Activated CD8-positive, alpha-beta T cell treated with anti-CD3 and anti-CD28 coated beads, Interleukin-2, amount 10 ng/mL, durations not matched to agents 7 days and 5 days (primary cell): ENCODE measurements at places on chromosomes 3 and 15. TPM values are rescaled to one million over a fixed set of nuclear protein-coding genes. Genes with fewer than 3 reads are reported as not detected.

GRCh38 chr3:113212150-113212843, 940 bp downstream of the BOC start:
- no peak for DNase-seq

GRCh38 chr15:28081594-28081993, 17.5 kb downstream of the OCA2 start:
- DNase-seq = no peak

GRCh38 chr15:58314593-58315216, 117.1 kb upstream of the LIPC start:
- DNase-seq = peak; percentile 33

The SI gene
- not detected for total RNA-seq

GRCh38 chr3:167861649-167862048, 126.1 kb downstream of the SERPINI1 start:
- DNase-seq = no peak

DNA sequence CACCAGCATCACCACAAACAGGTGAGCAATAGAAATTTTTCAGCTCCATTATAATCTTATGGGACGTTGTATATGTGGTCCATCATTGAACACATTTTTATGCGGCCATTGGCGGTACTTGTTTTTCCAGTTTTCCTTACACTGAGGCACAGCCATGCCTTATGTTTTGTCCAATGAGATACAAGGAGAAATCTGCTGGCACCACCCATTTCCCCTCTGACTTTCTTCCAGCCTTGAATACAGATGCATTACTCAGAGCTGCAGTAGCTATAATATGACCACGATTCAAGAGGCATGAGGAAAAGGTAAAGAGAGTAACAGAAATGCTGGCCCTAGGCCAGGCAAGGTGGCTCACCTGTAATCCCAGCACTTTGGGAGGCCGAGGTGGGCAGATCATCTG, 9.0 kb upstream of the PIK3R4 start:
- no peak for DNase-seq

DNA sequence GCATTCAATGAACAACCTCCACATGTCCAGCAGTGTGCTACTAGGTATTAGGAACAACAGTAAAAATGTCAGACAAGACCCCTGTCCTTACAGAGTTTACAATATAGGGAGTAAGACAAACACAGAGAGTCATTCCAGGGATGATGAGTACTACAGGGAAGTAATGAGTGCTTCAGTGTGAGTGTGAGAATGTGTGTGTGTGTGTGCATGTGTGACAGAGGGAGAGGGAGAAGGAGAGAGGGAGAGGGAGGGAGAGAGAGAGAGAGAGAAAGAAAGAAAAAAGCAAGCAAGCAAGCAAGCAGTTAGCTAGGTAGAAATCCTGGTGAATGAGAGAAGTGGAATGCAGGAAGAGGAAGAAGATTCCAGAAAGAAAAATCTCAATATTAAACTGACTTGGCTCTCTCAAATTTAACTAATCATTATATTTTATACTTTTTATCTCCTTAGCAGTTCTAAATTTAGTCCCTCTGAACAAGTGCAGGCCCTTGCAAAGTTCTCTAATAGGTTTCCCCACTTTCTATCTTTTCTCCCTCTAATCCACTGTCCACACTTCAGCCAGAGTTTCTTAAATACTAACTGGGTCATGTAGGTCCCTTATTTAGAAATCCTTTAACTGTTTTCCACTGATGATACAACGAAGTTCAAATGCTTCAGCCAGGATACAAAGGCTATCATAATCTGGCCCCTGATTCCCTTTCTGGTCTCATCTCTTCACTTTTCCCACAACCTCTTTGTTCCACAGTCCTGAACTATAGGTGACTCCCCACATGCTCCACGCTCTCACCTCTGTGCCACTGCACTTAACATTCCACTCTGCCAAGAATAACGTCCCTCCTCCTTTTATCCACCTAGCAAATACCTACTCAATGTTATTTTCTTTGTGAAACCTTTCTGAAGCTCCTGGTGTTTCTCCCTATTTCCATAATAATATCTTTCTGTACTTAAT, 10.3 kb downstream of the DCBLD2 start:
- no peak for DNase-seq

GRCh38 chr15:92095693-92096092, 242.2 kb downstream of the SLCO3A1 start:
- peak; percentile 56 for DNase-seq

GRCh38 chr3:131972091-131972490, 62.7 kb downstream of the CPNE4 start:
- no peak for DNase-seq

The CTDSPL2 gene
- 79.0 TPM for total RNA-seq

The LARP6 gene
- total RNA-seq = not detected

The DPPA2 gene
- not detected for total RNA-seq

The ALPK3 gene
- total RNA-seq = 0.24 TPM

GRCh38 chr3:22928216-22929110, 274.7 kb upstream of the UBE2E2 start:
- DNase-seq = no peak

DNA sequence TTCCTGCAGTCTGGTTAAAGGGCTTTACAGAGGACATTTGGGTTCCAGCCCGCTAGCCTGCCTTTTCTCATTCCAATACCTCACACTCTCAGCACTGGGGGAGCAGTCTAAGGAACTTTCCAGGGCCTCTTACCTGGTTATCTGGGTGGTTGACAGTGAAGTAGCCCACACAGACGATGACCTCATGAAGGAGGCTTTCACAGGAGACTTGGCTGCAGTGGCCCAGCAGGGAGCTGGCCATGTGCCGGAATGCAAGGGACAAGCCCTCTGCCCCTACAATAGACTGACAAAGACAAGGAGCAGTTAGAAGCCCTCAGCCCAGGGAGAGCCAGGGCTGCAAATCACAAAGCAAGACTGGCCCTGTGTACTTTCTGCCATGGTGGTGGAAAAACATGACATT, 39.5 kb downstream of the ISL2 start:
- DNase-seq = no peak

The CD96 gene
- total RNA-seq = 303 TPM

The CHRM5 gene
- not detected for total RNA-seq

The GXYLT2 gene
- total RNA-seq = not detected

GRCh38 chr15:74775132-74775562, 6.7 kb upstream of the CSK start:
- no peak for DNase-seq

GRCh38 chr3:16936676-16937230, 52.0 kb downstream of the PLCL2 start:
- DNase-seq = no peak

The ARGFX gene
- not detected for total RNA-seq

DNA sequence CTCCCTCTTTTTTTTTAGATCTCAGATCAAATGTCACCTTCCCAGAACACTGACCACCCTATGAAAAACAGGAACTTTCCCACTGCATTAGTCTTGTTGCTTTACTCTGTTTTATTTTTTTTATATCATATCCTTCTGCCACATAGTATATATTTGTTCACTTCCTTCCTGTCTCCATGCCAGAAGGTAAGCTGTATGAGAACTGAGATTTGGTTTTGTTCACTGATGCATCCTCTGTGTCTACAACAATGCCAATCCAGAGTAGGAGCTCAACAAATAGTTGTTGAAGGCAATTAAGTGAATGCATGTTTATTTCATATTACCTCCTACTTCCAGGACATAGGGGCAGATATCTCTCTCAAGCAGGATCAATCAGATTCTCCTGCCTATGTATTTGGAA, 114.4 kb downstream of the TPRG1 start:
- DNase-seq = no peak

DNA sequence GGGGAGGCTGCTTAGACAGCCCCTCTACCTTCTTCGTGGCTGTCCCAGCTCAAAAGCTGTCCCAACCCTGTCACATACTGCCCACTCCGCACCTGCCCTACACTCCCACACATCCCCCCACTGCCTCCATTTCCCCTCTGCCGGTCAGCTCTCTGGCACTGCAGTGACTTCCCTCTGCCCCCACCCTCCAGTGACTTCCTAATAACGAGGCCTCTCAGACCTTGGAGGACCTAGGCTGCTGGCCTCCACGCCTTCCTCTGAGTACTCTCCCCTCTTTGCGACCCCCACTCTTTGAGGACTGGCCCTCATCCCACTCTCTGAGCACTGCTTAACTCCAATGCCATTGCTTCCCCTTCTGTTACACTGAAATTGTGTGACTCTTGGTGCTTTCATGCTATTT, 45.3 kb downstream of the KY start:
- no peak for DNase-seq

The SLITRK3 gene
- not detected for total RNA-seq

The TMEM108 gene
- total RNA-seq = not detected

The SLC12A1 gene
- total RNA-seq = not detected

DNA sequence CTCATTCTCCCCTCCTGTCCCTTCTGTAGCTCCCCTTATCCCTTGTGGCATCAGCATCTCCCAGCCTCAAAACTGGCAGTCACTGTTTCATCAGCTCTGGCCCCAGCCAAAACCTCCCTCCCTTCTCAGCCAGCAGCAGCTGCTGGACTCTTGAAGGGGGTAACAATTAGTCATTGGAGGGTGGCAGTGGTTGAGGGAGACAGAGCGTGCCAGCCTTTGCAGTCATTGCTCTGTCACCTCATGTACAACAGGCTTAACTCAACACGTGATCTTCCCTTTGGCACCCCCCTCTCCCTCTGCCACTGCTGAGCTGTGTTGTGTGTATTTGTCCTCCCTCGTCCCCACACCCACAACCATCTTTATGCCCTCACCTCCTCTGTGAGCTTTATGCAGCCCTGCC, 28.2 kb downstream of the RBP2 start:
- no peak for DNase-seq

GRCh38 chr3:99781761-99782160, 35.9 kb upstream of the CMSS1 start:
- DNase-seq = no peak

The CACNA2D2 gene
- 0.78 TPM for total RNA-seq

The GOLGA6L4 gene
- total RNA-seq = 2.4 TPM

DNA sequence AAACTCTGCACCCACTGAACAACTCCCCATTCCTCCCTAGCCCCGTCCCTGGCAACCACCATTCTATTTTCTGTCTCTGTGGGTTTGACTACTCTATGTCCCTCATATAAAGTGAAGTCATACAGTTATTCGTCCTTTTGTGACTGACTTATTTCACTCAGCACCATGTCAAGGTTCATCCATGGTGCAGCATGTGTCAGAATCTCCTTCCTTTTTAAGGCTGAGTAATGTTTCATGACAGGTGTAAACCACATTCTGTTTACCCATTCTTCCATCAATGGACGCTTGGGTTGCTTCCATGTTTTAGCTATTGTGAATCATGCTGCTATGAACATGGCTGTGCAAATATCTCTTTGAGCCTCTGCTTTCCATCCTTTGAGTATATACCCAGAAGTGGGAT, 192.3 kb upstream of the NSMCE3 start:
- no peak for DNase-seq

- no peak for DNase-seq
Observed at GRCh38 chr3:159854500-159855124, 134.0 kb upstream of the IL12A start.

GRCh38 chr3:45623393-45623792, 28.8 kb downstream of the LIMD1 start:
- no peak for DNase-seq

DNA sequence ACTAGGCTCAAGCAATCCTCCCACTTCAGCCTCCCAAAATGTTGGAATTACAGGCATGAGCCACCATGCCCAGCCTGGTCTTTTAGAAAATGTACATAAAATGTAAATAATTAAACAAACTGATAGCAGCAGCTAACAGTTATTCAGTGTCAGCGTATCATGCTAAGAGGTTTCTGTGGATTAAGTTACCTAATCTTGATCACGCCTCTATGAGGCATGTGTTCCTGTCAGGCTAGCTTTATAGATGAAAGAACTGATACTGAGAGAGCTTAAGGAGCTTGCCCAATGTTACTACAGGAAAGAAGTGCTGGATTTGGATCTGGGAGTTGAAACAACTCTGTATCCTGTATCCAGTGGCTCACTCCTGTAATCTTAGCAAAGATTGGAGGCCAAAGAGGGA, 11.2 kb upstream of the MST1R start:
- DNase-seq = no peak

The TCTA gene
- total RNA-seq = 19.6 TPM

The CGNL1 gene
- total RNA-seq = not detected

The CCR1 gene
- 41.5 TPM for total RNA-seq

The SSR3 gene
- 147 TPM for total RNA-seq

DNA sequence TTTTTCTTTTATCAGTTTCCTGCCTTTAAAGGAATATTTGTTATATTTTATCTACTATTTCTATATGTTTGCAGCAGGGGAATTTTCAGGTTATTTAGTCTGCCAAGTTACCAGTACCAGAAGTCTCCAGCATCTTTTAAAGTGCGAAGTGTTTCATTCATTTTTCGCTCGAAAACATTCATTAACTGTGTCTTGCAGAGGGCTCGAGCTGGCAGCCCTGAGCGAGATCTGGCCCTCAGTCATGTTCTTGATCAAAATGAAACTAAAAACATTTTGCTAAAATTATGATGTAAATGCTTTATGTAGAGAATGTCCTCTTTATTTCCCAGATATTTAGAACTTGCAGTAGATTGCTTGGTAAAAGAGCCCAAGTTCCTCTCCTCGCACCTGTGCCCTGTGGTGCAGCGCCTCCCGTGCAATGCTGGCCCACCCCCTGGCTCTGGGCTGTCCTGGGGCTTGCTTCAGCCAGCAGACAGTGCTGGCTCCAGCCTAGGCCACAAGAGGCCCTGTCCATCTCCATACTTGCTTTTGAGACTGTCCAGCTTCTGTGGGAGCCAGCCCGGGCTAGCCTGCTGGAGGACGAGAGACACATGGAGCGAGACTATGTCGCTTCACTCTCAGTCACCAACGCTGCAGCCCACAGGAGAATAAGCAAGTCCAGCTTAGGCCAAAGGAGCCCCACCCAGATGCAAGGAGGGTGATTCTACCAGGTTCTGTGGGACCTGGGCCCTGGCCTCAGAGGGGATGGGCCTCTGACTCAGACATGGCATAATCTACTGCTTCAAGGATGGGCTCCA, 71.9 kb upstream of the PRR23E start:
- DNase-seq = no peak

DNA sequence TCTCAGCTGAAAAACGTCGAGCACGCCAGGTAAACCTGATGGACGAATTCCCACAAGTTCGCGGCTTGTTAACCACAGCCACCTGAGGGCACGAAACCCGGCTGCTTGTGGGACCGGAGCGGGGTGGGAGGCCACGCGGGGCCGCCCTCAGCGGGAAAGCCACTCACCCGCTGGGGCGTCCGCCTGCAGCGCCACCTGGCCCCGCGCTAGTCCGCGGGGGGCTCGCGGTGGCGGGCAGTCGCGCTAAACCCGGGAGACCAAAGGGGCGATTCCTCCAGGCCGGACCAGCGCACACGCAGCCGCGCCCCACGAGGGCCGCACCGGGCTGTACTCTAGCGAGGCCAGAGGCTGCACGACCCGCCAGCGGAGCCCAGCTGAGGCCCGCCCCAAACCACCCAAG, 15.7 kb upstream of the CFAP161 start:
- DNase-seq = no peak

The SLC28A1 gene
- not detected for total RNA-seq

The SNRPA1 gene
- total RNA-seq = 138 TPM

The STXBP5L gene
- total RNA-seq = not detected

- DNase-seq = no peak
Observed at GRCh38 chr3:29310865-29311264, 30.0 kb downstream of the RBMS3 start.

The ANP32A gene
- 227 TPM for total RNA-seq
